ENCODE measurements at places on chromosomes 4 and X. TPM values are rescaled to one million over a fixed set of nuclear protein-coding genes. Genes with fewer than 3 reads are reported as not detected.

KLHL34 gene
- not detected for total RNA-seq

CXCL3 gene
- total RNA-seq: not detected

BEX2 gene
- total RNA-seq: not detected

DNA sequence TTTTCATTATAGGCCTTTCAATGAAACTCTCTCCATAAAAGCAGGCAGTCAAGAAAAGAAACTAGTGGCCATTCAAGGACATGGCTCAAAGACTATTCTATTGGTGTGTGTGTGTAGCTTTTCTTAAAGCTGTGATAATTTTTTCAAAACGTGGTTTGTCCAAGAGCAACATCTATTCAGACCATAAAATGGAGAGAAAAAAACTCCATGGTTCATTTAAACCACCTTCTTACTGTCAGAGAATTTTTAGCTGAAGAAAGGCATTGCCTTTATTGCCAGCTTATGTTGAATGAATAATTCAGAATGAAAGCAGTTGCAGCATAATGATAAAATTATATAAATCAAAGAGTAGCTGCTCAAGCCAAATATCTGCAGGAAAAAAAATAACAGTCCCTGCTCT lies 325.5 kb downstream of the PCDH18 start:
- no peak overlapping the region for H3K4me3 ChIP-seq
- no peaks in the 10 kb centered on the region for H3K36me3 ChIP-seq
- no peak overlapping the region for H3K27ac ChIP-seq
- no peaks in the 10 kb centered on the region for H3K27me3 ChIP-seq
- no peak for DNase-seq

- DNase-seq: no peak
- no peak overlapping the region for H3K27ac ChIP-seq
- H3K36me3 ChIP-seq: no peaks in the 10 kb centered on the region
- no peaks in the 10 kb centered on the region for H3K27me3 ChIP-seq
- H3K4me1 ChIP-seq: no peaks in the 10 kb centered on the region
- H3K4me3 ChIP-seq: no peak overlapping the region
These were observed 313.1 kb downstream of the CBLL2 start for GRCh38 chrX:22585831-22586230.

GRCh38 chrX:128634754-128635153 lies 582.6 kb upstream of the ACTRT1 start:
- H3K27me3 ChIP-seq: no peaks in the 10 kb centered on the region
- H3K36me3 ChIP-seq: no peaks in the 10 kb centered on the region
- no peaks in the 10 kb centered on the region for H3K4me1 ChIP-seq
- no peak overlapping the region for H3K4me3 ChIP-seq

GRCh38 chrX:152824841-152825374 lies 5.6 kb downstream of the CETN2 start:
- peaks cover 8% of the 10 kb centered on the region for H3K4me1 ChIP-seq
- peak; percentile 53 for DNase-seq
- peaks cover 2% of the 10 kb centered on the region for H3K36me3 ChIP-seq
- no peak overlapping the region for H3K4me3 ChIP-seq

GRCh38 chr4:72031868-72032608 lies at the start of gene NPFFR2:
Gene NPFFR2, plus strand, starts transcription at chr4:72032000. Its CDS starts 96,592 bp downstream, at chr4:72128592.
- H3K4me3 ChIP-seq: no peak within 1 kb of the TSS
- no peak for DNase-seq
- H3K27ac ChIP-seq: no peak within 1 kb of the TSS
- H3K4me1 ChIP-seq: no peaks in the 10 kb centered on the region

- H3K36me3 ChIP-seq: no peaks in the 10 kb centered on the region
- peaks cover 56% of the 10 kb centered on the region for H3K4me1 ChIP-seq
These were observed 39.1 kb upstream of the PDLIM5 start for GRCh38 chr4:94412658-94413038.

- no peak overlapping the region for H3K27ac ChIP-seq
- no peak for DNase-seq
- 0 out of 2 replicates have a peak, but pooled peaks cover 8% of the 10 kb centered on the region for H3K4me1 ChIP-seq
- no peak overlapping the region for H3K4me3 ChIP-seq
These were observed 12.6 kb downstream of the ANKRD17 start for GRCh38 chr4:73245955-73246354.
